ENCODE measurements at places on chromosomes 11 and 22.

DNA sequence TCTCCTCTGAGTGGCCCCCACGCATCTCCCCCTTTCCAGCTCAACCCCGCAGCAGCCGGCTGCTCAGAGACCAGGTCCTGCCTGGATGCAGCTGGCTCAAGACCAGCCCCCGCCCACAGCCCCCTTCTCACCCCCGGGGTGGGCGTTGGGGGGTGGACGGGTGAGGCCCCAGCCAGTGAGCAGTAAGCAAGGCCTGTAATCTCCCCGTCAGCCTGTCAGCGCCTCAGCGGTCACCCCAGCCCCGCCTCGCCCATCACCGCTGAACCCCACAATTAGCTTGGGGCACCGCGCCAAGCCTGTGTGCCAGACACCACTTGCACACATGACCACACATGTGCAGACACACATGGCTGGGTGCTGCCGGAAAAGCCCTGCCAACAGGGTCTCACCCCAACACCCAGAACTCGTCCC, 5.9 kb downstream of the PLXNB2 start:
- DNase-seq, result no peak

DNA sequence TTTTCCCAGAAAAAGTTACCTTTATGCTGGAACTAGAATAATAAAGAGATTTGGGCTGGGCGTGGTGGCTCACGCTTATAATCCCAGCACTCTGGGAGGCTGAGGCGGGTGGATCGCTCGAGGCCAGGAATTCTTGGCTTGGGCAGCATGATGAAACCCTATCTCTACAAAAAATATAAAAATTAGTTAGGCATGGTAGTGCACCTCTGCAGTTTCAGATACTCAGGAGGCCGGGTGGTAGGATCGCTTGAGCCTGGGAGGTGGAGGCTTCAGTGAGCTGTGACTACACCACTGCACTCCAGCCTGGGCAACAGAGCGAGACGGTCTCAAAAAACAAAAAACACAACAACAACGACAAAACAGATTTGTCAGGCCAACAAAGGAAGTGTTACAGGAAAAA, 119.3 kb upstream of the OR9Q1 start:
- DNase-seq, result no peak

DNA sequence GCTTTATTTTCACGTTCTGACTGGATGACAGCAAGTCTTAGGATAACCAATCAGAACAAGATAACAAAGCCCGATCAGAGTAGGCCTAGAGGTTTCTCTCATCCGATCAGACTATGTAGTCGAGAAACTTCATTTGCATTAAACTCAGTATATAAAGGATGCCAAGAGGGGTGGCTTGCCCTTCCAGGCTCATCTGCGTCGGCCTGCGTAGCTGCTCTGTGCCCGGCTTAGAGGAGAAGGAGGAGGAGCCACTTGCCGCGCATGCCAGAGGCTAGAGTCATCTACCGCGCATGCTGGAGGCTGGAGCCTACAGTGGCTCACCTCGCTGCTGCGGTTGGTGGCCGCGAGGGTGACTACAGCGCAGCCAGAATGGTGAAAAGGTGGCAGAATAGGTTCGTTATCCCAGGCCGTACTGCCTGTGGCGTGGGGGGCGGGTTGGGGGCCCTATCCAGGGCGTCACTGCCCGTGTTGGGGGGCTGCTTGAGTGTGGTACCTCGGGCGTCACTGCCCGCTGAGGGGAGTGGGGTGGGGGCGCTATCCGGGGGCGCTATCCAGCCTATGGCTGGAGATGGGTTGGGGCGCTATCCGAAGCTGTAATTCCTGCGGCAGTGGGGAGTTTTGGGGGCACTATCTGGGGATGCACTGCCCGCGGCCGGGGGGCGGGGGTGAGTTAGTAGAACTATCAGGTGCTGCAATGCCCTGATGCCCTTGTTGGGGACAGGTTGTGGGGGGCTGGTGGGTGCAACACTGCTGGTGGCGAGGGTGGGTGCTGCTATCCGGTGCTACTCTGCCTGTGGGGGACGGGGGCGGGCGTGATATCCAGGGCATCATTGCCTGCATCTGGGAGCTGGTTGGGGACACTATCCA, at the start of gene RFPL2:
TSS of gene RFPL2 (minus strand) at position 218 of the 867 bp plus-strand sequence. CDS start 2,622 bp downstream, outside the sequence.
- DNase-seq, result peak; percentile 14

- DNase-seq, result peak; percentile 41
These were observed 15.5 kb downstream of the APOL3 start for GRCh38 chr22:36144886-36145541.

GRCh38 chr22:50018608-50019285, 6.2 kb upstream of the IL17REL start:
- DNase-seq, result no peak

GRCh38 chr11:43541993-43542392, 138.5 kb upstream of the HSD17B12 start:
- no peak for DNase-seq

GRCh38 chr22:44920183-44920582, 89.6 kb downstream of the PHF21B start:
- no peak for DNase-seq

- no peak for DNase-seq
These were observed 499.6 kb downstream of the MIAT start for GRCh38 chr22:27156821-27157489.

- no peak for DNase-seq
These were observed 33.0 kb downstream of the PTPRJ start for GRCh38 chr11:48013269-48013901.

DNA sequence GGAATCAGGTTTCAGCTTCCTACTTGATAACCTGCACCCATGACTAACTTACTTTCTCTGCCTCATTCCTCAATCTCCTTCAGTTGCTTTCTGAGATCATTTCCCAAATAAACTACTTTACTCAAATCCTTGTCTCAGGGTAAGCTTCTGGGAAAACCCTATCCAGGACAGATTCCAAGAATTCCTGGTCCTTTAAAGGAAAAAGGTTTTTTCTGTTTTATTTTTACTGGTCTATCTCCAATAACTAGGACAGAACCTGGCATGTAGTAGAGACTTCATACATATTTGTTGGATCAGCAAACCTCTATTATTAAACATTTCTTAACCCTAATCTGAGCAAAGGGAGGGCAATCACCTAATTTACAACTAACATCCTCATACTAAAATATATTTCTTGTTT, 910.5 kb upstream of the CHORDC1 start:
- no peak for DNase-seq

- DNase-seq, result peak; percentile 99
These were observed 25.7 kb upstream of the BLID start for GRCh38 chr11:122141725-122142124.

DNA sequence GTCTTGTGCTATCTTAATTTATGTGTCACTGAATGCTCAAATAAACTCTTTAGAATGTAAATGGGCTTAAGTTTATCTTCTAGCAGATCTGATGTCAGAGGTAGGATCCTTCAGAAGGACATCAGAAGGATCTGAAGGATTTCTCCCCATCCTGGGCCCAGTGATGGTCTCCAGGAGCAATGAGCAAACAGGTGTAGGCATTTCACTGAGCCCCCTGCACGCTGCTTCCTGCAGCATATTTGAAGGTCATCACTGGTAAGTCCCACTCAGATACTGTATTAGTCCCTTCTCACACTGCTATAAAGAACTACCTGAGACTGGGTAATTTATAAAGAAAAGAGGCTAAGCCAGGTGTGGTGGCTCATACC, 4.5 kb downstream of the GSTP1 start:
- DNase-seq, result no peak

DNA sequence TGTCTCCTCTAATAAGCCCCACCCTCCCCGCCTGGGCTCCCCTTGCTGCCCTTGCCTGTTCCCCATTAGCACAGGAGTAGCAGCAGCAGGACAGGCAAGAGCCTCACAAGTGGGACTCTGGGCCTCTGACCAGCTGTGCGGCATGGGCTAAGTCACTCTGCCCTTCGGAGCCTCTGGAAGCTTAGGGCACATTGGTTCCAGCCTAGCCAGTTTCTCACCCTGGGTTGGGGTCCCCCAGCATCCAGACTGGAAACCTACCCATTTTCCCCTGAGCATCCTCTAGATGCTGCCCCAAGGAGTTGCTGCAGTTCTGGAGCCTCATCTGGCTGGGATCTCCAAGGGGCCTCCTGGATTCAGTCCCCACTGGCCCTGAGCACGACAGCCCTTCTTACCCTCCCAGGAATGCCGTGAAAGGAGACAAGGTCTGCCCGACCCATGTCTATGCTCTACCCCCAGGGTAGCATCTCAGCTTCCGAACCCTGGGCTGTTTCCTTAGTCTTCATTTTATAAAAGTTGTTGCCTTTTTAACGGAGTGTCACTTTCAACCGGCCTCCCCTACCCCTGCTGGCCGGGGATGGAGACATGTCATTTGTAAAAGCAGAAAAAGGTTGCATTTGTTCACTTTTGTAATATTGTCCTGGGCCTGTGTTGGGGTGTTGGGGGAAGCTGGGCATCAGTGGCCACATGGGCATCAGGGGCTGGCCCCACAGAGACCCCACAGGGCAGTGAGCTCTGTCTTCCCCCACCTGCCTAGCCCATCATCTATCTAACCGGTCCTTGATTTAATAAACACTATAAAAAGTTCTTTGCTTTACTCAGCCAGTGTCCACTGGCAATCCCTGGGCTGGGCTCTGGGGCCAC, 14.4 kb downstream of the TSKU start:
- no peak for DNase-seq

DNA sequence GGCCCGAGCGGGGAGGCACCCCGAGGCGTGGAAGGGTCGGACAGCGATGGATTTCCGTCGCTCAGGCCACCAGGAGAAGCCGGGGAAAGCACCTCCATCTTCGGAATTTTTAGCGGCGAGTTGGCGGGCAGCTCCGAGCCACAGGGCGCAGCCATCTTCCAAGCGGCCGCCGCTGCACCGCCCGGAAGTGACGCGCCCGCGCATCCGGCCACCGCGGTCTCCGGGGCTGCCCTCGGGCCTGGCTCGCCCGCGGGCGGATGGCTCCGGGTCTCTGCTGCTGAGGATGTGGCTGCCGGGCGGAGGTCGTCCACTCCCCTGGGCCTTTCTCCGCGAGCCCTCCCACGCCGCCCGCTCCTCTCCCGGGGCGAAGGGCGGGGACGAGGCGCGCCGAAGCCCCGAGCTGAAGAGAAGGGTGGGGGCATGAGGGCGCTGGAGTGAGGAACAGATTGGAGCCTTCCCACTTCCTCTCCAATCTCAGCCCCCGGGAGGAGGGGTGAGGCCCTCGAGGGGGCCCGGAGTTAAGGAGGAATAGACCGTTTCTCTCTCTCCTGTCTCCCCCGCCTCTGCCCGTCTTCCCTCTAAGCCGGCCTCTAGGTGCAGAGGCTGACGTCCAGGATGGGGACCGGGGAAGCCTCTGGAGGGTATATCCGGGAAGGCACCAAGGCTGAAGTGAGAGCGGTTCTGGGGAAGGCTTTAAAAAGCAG, at the start of gene MSANTD2:
TSS of gene MSANTD2 (minus strand) at position 181 of the 704 bp plus-strand sequence. CDS start at position 155, 26 bp downstream.
- DNase-seq, result peak; percentile 74

GRCh38 chr11:69497221-69497787, 15.8 kb downstream of the LINC01488 start:
- DNase-seq, result peak; percentile 97

DNA sequence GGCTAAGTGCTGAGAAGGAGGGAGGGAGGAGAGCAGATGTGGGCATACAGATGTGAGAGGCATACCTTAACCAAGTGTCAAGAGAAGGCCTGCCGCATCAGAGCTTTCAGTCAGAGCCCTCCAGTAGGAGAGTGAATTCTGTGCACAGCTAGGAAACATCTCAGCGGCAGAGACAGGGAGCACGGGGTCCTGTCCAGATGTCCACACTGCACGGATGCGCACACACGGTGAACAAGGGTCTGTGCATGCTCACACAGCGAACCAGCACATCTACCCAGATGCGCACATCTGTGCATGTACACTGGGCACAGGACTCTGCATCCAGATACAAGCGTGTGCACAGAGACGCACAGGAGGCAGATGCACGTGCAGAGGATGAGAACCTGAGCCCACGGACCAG, 778.0 kb downstream of the BRD1 start:
- no peak for DNase-seq

GRCh38 chr11:128195057-128195751, 392.2 kb downstream of the ETS1 start:
- no peak for DNase-seq

DNA sequence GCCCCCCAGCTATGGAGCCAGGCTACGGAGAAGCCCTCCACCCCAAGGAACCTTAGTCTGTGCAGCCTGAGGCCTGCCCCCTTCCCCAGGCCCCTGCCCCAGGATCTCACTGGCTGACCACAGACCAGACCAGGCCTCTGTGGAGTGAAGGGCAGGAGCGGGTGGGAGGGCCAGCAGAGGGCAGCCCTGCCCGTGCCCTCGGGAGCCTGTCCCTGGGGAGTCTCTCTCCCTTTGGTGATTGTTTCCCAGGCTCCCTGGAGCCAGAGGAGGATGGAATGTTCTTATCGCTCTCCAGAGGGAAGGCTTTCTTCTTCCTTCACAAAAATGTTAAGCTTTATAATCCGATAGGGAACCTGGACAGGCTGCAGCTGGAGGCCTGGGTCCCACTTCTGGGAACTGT, 455.3 kb downstream of the SOX6 start:
- no peak for DNase-seq

DNA sequence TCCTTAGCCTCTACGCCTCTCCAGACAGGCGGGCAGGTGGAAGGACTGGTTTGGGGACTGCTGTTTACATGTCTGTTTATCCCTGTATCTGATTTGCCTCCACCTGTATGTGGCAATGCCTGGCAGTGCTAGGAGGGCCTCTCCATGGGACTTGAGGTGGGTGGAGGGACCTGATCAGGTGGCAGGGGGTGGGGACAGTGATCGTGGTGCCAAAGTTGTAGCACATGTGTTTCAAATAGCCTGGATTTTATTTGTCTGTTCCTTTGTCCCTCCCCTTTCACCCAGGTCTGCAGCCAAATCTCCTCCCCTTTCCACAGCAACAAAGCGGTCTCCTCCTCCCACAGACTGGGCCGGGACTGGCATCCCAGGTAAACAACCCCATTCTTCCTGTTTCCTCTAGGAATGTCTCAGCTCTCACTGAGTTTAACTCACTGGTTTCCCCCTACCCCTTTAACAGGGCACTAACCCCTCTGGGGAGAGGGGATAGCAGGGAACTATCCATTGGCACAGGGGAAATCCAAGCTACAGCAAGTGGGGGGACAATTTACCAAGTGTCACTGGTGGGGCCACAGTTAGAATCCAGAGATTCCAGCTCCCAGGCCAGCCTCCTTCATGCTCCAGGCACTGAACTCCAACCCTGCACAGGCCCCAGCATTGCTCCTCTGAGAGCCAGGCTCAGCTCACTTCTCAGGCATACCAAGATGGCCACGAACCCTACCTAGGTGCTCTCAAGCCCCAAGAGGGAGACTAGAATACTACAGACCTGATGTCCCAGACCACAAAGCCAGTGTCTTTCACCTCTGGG, 22.9 kb upstream of the TLCD5 start:
- no peak for DNase-seq

- DNase-seq, result no peak
These were observed 68.5 kb downstream of the PIWIL3 start for GRCh38 chr22:24706054-24706453.

DNA sequence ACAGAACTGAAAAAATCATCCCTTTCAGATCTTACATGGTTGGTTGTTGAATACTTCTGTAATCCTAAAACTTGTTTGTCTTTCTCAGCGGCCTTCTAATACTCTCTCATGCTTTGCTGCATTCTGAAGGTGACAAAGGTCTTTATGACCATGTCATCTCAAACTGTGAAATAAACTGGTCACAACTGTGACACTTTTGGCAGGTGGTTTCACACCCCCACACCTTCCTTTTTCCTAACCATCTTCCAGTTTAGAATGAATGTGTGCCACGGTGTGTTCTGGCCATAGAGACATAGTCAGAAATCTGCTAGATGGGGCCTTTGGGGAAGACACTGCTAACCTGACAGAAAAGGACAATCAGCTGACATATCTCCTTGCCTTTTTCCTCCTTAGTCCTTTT, 14.7 kb upstream of the RFPL3 start:
- DNase-seq, result no peak
